ENCODE measurements at places on chromosomes 12 and 14.

DNA sequence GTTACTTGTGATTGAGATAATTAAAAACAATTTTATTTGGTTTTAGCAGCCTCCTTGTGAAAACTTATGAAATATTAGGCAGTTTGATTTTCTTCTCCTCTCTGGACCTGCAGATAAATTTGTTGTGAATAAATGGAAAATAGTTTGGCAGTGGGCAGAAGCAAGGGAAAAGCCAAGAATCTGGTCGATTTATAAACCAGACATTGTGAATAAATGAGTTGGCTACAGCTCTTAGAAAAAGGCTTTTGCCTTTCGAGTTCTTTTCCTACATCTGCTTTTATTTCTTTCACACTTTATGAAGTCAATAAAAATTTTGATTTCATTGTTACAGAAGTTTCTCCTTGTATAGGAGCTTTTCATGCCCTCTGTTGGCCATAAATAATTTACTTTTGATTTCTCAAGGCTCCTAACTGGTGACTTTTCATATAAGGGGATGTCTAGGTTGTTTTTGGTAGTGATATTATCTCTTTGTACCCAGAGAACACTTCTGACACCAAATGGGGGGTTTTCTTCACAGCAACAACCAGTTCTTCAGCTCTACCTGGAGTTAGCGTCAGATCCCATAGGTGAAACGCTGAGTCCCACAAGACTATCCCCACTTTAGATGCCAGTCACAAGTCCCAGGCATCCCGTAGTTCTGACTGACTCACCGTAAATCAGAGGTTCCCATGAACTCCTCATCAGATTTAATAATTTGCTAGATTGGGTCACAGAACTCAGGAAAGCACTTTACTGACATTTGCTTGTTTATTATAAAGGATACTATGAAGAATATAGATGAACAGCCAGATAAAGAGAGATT lies 136.5 kb upstream of the DNM1L start:
- DNase-seq: no peak

DNA sequence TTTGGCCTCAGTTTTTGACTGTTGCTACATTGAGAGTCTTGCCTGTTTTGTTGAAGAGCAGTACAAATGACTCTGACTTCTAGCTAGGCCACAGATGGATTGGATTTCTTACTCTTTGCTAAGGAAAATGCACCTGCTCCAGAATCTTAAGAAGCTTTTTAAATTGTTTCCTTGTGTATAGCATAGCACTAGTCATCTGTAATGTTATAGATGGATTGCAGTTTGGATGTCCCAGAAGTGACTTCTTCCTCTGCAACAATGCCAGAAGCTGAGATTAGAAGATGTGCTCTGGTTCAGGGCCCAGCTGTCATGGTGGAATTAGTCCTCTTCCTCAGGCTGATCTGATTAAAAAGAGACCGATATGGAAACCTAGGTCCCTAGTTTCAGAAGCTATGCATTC lies 67.9 kb downstream of the DAAM1 start:
- no peak for DNase-seq

- DNase-seq: no peak
Measured at GRCh38 chr14:104149617-104150135, 11.3 kb downstream of the KIF26A start.

DNA sequence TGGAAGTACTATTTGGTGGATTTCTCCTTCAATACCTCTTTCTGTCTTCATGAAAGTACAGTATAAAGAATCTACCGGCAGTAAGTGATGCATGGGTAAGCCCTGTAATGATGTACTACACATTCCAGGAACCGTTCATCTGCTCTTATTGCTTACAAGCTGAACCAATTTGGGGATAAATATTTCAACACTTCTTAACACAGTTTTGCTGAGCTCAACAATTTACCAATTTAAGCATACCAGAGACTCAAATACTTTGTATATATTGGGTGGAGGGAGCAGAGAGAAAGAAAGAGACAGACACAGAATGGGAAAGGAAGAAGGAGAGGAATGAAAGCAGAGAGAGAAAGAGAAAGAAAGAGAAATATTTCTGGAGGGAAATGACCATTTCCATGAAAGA lies 821.1 kb upstream of the FLRT2 start:
- DNase-seq: no peak

DNA sequence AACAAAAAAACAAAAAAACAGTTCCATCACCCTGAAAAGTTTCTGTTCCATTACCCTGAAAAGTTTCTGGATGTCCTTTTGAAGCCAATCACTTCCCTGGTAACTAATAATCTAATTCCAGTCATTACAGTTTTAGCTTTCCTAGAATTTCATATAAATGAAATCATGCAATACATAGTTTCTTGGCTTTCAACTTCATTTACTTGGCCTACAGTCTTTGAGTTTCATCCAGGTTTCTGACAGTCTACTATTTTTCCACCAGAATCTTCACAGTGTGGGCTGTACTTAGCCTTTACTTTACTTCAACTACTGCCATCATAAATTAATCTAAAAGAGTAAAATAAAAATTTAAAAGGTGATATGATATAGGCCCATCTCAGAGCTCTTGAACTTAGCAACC lies 55.5 kb downstream of the RPS6KA5 start:
- no peak for DNase-seq

All from GM04503 (cell line).